ENCODE measurements at places on chromosomes 11 and 22. TPM values are rescaled to one million over a fixed set of nuclear protein-coding genes. Genes with fewer than 3 reads are reported as not detected.

DNA sequence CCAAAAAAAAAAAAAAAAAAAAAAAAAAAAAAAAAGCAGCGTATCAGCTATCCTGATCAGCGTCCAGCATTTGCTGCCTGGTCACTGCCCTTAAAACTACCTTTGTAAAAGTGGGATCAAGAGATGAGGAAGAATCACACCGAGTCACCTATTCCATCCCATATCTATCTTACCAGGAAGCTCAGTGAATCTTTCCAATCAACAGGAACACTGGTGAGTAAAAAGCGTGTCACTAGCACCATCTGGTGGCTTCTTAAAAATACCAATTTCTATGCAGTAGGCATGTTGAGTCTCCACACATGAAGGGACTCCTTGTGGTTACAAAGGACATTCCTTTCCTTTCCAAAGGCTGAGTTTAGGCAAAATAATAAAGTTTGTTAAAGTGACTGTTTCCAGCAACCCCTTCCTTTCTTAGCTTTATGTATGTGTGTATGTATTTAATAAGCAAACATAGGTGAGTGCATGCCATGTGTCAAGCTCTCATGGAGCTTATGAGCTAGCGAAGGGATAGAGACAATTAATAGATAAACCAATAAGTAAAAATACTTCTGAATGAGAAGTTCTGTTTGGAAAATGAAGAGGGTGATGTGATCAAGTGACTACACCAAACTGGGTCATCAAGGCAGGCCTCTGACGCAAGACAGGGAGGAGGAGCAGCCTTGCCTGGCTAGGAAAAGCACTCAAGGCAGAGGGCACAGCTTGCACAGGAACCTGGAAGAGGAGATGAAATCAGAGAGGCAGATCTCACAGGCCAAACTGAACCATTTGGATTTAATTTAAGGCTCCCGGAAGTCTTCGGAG, 13.9 kb upstream of the TP53AIP1 start:
- no peak for DNase-seq

The ALDH3B1 gene
- 11.4 TPM for total RNA-seq

GRCh38 chr11:63883791-63884190, 33.2 kb downstream of the RCOR2 start:
- DNase-seq: no peak

The PLEKHB1 gene
- 2.5 TPM for total RNA-seq

The CDC42EP1 gene
- 125 TPM for total RNA-seq

DNA sequence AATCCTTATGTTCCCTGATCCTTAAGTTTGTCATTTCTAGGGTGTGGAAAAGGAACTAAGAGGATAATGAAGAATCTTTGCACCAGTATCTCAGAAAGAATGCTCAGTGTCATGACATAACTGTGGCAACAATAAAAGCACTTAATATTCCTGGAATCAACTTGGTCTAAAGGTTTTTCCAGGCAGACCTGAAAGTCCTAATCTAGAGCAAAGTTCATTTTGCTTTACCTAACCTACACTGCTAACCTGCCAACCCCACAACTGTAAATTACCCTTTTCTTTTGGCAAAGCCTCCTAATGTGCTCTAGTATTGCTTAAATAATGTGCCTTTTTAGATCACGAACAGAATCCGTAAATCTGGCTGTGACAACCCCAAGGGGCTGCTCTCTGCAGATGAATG, 82.5 kb downstream of the AMBRA1 start:
- DNase-seq: no peak

GRCh38 chr11:16356057-16356760, at the start of gene SOX6:
TSS of gene SOX6 (minus strand) at chr11:16356546. CDS start at chr11:16341248, 15,298 bp downstream.
- DNase-seq: no peak

The BRMS1 gene
- total RNA-seq: 19.9 TPM

GRCh38 chr11:65435981-65436411, 13.4 kb downstream of the NEAT1 start:
- no peak for DNase-seq

DNA sequence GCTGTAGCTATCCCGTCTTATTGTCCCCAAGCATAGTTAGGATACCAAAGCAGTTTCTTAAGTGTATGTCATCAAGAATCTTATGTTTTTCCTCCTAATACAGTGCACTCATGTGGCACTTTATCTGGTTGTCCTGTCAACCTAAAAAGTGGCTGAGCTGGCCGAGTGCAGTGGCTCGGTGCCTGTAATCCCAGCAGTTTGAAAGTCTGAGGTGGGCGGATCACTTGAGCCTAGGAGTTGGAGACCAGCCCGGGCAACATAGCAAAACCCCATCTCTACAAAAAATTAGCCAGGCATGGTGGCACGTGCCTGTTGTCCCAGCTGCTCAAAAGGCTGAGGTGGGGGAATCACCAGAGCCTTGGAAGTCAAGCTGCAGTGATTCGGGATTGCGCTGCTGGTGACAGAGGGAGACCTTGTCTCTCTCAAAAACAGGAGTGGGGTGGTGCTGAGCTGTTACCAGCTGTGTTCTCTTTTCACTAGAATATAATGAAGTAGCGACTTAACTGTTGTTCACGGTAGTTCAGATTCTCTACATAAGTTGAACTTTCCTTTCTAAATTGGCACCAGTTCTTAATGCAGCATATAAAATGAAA, 48.1 kb downstream of the EP300 start:
- DNase-seq: no peak

DNA sequence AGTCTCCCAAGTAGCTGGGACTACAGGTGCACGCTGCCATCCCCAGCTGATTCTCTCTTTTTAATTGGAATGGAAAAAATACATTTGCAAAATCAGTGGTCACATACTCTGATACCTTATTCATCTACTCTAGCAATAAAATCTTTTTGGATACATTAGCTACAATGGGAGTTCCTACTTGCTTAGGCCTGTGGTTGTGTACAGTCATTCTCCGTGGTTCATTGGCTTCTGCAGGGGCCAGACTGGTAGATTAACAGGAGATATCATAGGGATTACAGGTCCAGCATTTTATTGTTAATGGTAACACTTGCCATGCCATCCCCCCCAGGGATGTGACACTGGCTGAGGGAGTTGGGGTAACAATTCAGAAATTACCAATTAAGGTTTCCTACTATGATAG, 140.0 kb downstream of the ADAMTS15 start:
- DNase-seq: no peak

The UPK2 gene
- total RNA-seq: not detected

- no peak for DNase-seq
Observed at GRCh38 chr11:119091178-119091577, 6.5 kb downstream of the HMBS start.

The RAB39A gene
- 0.43 TPM for total RNA-seq

DNA sequence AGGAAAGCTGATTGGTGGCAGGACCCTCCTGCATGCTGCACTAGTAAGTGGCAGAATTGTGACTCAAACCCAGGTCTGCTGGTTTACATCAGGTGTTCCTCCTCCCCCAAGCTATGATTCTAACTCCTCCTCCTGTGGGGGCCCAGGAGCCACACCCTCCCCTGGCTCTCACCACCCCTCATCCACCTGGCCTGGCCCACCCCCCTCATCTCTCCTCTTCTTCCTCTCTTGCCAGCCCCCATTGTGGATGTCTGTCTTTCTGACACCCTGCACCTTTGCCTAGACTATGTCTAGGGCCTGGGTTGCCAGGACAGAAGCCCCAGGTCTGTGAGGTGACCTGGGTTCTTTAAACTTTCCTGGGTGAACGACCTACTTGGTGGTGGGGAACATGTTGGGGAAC, 59.9 kb downstream of the GRIK4 start:
- no peak for DNase-seq

DNA sequence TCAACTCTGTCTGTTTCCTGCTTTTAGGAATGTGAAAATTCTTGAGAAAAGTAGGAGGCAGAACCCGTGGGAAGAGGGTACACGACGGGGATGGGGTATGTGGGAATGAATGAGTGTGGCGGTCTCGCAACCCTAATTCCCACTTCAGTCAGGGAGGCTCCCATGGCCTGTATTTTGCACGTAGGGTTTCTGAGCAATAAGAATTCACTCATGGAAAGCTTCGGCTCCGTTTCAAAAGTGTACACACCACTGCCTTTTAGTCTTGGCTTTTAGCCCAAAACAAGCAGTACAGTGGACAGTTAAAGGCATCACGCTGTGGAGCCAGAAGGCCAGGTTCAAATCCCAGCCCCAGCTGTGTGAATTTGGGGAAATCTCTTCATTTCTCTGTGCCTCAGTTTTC, 116.7 kb downstream of the MN1 start:
- no peak for DNase-seq

The MAP6 gene
- 7.1 TPM for total RNA-seq
